ENCODE measurements at places on chromosomes 2 and 18.

DNA sequence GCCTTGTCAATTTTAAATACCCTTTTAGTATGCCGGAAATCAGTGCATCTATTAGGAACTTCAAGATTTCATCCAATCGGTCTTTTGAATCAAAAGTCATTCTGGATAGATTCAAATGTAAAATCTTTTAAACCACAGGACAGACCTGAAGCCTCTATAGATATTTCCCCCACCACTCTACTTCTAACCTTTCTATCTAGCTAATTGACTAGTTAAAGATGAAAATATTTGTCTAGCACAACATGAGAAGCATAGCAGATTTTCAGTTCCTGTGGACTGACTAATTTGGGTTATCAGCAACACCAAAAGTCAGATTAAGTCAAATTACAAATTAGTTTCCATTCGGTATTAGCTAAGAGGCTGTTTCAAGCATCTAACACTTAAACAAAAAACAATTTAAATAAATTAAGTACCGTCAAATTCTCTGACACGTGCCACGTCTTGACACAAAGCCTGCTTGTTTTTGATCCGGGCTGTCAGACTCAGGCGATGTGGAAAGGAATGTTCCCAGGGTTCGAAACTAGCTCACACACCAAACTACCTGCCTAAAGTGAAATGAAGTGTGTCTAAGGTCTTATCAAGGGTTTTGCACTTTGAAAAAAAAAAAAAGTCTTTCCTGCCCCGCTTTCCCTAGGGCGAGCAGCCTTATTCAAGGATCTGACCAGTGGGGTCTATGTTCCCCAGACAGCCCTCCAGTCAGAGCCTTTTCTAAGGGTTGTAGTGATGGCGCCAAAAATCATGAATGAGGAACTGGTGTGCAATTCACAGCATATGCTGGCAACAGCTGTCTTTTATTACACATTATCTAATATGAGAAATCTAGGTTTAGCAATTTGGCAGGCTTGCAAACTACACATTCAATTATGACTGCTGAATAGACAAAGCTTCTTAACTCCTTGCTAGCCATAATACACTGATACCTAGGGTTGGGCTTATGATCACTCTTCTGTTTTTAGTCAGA, 4.7 kb downstream of the CYTIP start:
- no peak for DNase-seq

DNA sequence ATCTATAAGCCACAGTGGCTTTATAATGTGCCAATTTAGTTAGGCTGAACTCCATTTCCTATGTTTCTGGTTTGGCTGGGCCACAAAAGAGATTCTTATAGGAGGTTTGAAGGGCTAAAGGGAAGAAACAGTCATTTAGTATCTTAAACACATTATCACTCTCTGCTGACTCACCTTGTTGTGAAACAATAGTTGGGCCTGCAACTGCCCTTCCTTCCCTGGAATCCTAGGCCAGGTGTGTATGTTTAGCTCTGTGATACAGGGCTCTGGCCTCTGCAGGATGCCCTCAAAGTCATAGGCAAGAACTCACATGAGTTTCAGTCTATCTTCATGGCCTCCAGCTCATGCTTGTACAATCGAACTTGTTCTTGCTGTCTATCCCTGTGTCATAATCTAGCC, 400.0 kb upstream of the CELF4 start:
- DNase-seq: no peak

- DNase-seq: no peak
Measured at GRCh38 chr2:218284106-218284811, 8.0 kb downstream of the TMBIM1 start.

DNA sequence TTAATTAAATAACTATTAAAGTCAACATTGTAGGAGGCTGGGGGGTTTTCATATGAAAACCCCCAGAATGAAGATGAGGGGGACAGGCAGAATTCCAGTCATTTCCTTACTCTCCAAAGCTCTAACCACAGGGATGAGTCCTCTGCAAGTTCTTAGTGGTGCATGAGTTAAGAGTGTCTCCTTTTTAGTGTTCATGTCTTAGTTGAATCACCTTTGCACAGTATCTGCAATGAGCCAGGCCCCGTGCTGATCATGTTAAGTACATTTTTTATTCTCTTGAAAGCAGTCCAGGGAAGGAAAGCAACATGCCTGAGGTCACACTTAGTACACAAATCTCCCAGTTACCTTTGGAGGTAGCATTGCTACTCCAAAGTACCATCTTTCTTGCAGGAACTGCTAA, 25.7 kb upstream of the MSGN1 start:
- DNase-seq: no peak

GRCh38 chr2:24818721-24819167, 25.5 kb downstream of the CENPO start:
- DNase-seq: no peak

DNA sequence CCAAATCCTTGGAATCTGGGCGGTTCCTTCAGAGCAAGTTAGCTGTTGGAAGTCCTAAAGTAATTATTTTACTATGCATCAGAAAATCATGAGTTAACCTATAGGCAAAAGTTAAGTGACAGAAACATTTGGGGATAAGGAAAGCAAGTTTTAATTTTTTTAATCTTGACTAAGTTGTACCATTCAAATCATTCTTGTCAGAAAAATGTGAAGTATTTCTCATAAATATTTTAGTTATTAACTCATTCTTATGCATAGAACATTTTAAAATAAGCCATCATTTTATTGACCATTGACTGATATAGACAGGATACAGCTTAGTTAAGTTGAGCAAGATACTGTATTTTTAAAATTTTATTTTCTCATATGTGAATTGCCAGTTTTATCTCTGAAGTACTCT, 98.2 kb upstream of the FOSL2 start:
- DNase-seq: no peak

- no peak for DNase-seq
Measured at GRCh38 chr18:76816127-76816526, 6.2 kb upstream of the ZNF236 start.

DNA sequence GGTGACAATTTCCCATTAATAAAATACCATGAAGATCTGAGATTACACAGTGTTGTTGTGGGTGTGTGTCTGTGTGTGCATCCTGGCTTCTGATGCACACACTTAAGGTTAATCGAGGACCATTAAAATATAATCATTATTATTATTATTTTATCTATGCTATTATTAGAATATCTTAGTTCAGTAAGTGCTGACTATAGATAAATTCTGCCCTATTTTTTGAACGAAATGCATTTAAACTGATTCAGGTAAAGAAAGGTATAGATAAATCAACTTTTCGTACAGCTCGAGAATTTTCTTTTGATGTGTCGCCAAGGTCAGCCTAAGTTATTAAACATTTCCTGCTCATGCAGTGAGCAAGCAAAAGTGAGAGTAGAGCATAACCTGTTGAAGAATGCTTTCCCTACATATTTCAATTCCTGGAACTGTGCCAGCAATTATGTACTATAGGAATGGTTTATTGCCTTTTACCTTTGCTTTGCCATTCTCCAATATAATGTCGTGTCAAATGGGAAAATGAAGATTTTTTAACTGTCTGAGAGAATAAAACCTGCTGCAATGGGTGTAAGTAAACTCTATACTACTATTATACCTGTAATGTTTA, 25.8 kb downstream of the KCNJ3 start:
- no peak for DNase-seq

- no peak for DNase-seq
Measured at GRCh38 chr18:76699923-76700322, 122.4 kb upstream of the ZNF236 start.

GRCh38 chr2:148022351-148022750, 1.5 kb downstream of the MBD5 start:
- DNase-seq: no peak

- DNase-seq: no peak
Measured at GRCh38 chr2:151862700-151863099, 34.5 kb upstream of the ARL5A start.
